ENCODE measurements at places on chromosomes 4 and X. TPM values are rescaled to one million over a fixed set of nuclear protein-coding genes. Genes with fewer than 3 reads are reported as not detected.

- DNase-seq, result no peak
These were observed 100.2 kb downstream of the FIP1L1 start for GRCh38 chr4:53477636-53478035.

DNA sequence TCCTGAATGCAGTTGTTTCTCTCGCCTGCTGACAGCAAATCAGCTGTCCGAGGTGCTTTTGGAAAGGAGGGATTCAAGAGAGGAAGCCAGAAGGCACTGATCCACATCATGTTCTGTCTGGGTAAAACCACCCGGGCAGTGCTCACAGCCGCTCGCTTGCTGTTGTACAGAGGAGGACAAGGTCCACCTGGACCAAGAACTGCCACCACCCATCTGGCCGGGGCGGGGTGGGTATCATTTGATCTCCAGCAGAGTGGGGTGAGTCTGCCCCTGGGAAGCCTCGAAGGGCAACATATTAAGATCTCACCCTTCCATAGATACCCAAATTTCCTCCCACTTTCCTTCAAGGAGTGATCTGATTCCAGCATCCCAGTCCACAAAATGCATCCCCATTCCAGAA lies 113.1 kb downstream of the DCTD start:
- DNase-seq, result no peak

RAI2 gene
- under 0.01 TPM for total RNA-seq

GRCh38 chr4:146927695-146928094 lies 18.0 kb downstream of the TTC29 start:
- DNase-seq, result no peak

DNA sequence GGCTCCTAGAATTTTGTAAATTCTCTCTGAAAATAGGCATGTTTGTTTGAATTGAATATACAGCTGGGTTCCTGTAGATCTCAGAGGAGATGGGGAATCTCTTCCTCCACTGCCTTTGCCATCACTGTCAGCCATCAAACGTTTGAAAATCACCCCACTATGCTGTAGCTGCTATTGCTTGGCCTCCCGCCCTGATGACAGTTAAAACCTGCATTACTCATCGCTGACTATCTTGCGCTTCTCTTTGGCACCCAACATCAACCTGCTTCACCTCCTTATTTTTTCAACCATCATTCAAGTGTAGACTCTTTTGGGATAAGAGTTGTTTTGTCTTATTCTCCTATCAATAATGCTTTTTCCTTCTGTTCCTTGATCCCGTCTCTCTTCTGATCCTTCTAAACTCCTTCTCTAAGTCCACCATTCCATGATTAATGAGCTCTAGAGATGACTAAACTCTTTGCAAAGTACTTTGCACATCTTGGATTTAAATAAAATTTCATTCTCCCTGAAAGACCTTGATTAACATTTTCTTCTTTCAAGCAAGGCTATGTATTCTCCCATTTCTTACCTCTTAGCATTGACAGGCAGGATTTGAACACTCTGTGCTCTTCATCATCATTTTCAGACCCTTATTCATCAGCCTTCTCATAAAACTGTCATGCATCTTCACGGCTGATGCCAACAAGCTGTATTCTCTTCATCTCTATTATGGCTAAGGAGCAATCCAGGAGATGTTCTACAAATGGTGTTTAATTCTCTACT lies 133.0 kb downstream of the SNCA start:
- DNase-seq, result no peak

- DNase-seq, result no peak
These were observed 41.8 kb upstream of the WDR1 start for GRCh38 chr4:10158333-10158942.

DNA sequence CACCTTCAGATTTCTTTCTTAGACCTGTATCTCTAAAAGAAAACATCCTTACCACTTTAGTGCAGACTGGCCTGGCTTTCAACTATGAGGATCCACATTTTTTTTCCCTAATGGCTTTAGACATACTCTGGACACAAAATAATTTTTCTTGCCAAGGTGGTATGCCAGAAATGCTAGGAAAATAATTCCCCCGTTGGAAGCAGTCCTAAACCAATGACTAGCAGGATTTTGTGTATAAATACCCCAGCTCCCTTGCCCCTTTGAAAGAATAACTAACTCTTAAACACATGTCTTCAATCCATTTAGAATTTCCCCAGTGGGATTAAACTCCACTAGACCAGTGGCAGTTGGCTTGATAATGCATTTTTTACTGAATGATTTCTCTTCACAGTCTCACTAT lies 500.5 kb upstream of the FTHL17 start:
- no peak for DNase-seq

TCEAL5 gene
- 0.27 TPM for total RNA-seq

DNA sequence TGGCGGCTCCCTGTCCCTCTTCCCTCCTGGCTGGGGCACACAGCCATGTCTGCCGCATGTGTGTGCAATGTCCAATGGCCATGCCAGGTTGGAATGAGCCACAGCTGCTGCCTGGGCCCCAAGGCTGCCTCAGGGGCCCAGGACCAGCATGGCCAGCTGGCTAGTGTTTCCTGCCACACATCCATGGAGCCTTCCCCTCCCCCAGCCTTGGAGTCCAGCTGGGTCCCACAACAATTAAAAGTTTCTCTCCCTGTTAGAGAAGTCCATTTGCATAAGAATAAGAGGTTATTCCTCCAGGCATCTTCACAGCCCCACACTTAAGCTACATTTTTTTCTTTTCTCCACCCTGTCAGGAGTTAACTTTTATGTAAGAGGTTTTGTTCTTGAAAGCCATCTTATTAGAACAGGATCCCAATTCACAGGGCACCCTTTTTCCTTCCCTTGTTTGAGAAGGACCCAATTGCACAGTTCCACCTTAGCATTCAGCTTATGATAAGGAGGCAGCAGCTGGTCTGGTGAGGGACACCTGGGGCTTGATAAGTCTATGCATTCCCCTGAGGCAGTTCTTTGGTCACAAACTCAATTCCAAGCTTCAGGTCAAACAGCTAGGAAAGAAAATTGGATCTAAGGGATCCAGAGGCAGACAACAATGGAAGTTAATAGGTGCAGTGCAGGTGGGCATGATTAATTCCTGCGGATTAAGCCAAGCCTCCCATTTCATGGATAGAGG lies 963.3 kb upstream of the GRIA3 start:
- DNase-seq, result no peak

DNA sequence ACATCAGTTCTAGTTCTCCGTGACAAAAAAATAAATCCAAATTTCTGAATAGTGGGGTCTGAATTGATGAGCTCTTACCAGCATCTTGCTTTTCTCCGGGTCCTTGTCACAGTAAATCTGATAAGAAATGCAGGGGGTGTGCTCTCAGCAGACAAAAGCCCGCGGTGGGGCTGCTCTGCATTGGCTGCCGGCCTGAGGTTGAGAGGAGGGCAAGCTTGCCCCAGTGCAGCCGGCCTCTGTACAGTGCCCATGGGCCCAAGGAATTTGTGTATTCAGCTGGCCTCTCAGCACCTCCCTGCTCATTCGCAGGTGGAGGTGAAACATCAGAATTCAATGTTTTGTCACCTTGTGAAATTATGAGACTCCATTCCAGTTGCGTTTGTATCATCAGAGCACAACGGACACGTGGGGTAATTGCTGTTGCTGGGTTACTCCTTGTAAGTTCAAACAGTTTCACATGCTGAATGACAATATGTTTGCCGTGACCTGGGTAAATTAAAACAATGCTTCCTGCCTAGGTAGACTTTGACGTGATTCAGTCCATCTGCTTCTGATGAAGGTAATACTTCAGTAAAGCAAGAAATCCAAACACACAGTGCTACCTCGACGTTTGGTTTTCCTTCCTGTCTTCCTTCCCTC lies 596.4 kb downstream of the MID1IP1 start:
- no peak for DNase-seq

WNK3 gene
- total RNA-seq, result 0.27 TPM

DNA sequence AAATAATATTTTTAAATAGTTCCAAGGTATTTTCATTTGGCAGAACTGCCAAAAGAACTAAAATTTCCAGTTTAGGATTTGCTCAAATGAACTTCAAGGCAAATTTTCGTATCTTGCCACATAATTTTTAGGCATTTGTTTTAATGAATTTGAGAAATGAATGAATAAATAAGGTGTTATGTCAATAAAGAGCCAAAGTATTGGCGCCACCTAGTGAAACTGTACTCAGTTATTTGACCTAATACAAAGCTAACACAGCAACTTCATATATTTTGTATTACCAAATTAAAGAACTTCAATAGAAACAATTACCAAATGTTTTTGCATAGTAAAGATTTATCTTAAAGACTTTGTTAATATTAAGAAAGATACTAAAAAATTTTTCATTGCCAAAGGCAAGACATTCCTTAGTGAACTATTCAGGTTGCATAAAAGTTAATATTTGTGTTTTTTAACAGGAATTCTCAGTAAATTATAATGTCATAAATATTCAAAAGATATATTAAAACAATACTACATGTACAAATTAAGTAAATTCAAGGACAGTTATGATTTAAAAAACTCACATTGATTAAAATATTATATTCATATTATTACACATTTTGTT lies 50.3 kb downstream of the STPG2 start:
- DNase-seq, result peak; percentile 1

- DNase-seq, result no peak
These were observed 5.8 kb downstream of the RPS4X start for GRCh38 chrX:72271091-72271788.

DNA sequence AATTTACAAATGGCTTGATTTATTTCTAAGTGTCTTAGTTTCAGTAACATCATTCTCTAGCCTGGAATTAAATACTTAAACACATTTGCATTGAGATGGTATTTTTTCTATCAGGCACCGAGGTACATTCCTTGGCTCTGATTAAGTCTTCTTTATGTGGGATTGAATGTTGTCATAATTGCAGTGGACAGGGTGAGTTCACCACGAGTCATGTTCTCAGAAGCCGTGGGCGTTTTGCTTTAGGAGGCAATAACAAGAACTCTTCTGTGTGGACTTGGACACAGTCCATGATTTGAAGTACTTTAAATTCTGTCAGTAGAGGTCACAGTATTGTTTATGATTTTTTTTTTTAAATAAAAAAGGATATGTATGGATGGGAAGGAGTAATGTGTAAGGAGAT lies 57.1 kb upstream of the EFHC2 start:
- DNase-seq, result no peak

SPANXD gene
- not detected for total RNA-seq

DNA sequence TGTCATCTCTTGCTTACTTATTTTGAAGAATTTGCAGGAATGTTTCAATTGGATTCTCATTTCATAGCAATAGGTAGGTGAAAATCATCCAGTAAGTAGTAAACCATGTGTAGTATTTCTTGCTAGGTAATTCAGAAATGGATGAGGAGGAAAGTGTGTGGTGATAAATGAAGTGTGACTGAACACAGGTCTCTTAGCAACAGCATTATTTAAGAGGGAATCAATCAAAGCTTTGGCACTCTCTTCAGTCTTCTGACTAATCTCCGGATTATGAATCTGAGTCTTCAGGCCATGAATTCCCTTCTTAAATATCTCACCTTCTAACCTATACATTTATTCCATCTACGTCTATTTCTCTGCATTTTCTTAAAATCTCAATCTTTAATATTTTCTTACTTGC lies 55.8 kb upstream of the ARHGAP24 start:
- DNase-seq, result no peak

RIPPLY1 gene
- not detected for total RNA-seq

DNA sequence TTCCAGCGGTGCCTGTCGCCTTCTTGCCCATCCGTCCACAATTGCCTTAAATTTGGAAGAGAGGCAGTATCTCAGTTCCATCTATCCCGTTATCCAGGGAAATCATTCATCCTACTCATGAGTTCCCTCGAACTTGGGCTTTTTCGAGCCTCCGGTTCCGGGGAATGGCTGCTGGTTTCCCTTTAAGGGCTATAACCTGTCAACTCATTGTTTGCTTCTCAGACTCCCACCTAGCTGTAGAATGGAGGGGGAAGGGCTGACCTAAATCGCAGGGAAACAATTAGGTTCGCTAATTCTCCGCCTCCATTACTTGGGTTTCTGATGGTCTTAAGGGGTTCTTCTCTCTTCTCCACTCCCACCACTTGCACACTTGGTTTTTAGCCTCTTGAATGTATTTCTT lies 1.2 kb downstream of the UCHL1 start:
- no peak for DNase-seq

STPG2 gene
- 0.54 TPM for total RNA-seq

SPANXC gene
- total RNA-seq, result not detected

BMX gene
- 0.27 TPM for total RNA-seq

DNA sequence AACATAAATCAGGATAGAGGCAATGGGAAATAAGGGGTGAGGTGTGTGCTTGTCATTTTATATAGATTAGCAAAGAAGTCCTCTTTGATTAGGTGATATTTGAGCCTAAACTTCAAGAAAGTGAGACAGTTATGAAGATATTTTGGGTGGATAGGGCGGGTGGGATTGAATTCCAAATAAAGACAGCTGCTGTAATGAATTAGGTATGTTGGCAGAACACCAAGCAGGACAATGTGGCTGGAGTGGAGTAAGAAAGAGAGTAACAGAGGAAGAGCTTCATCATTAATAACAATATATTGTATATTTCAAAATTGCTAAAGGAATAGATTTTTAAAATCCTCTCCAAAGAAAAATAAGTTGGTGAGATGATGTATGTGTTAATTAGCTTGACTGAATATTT lies 91.0 kb upstream of the CENPE start:
- no peak for DNase-seq

DNA sequence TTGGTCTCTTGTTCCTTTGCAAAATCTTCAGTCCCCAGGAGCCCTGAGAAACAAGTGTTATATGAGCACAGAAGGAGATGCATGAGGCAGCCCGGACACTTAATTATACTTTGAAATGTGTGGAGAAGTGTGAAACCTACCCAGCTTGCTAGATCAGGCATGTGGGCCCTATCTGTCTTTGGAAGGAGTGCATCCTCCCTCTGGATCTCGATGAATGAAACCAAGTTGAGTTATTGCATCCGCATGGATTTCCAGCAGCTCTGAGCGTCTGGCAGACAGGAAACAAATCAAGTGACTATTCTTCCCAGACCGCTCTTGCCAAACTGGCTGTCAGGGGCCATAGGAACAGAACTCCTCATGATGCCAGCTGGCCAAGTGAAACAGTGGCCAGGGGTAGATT lies 19.6 kb upstream of the SOWAHD start:
- no peak for DNase-seq

NRK gene
- not detected for total RNA-seq

- no peak for DNase-seq
These were observed 555 bp upstream of the SPP1 start for GRCh38 chr4:87974856-87975462.

GRCh38 chrX:131633285-131633917 lies 89.5 kb downstream of the OR13H1 start:
- peak; percentile 13 for DNase-seq

GRCh38 chrX:133818019-133818418 lies 167.4 kb downstream of the GPC3 start:
- DNase-seq, result no peak

SLC30A9 gene
- 46.0 TPM for total RNA-seq

- no peak for DNase-seq
These were observed 297.4 kb downstream of the ANKRD50 start for GRCh38 chr4:124415146-124415545.

GASK1B gene
- total RNA-seq, result 3.5 TPM

DNA sequence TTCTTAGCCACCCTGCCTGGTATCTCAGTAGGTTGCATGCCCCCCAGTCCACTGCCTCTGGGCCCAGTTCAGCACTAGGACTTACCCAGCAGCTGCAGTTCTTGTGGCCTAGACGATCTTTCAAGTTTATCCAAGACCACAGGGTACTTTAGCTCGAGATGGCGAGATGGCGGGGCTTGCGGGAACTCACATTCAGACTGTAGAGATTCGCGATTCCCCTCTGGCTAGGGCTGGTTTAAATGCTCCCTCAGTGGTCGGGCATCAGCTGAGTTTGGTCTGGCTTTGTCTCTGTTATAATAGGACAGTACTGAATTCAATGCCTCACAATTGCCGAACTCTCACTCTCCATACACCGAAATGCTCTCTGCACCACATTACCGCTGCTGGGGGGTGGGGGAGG lies 18.4 kb upstream of the RFC1 start:
- DNase-seq, result no peak

BTC gene
- 0.27 TPM for total RNA-seq
